ENCODE measurements at places on chromosomes 3 and 15.

GRCh38 chr3:51988286-51989146 is 5.2 kb downstream of the ACY1 start:
- no peak for DNase-seq

DNA sequence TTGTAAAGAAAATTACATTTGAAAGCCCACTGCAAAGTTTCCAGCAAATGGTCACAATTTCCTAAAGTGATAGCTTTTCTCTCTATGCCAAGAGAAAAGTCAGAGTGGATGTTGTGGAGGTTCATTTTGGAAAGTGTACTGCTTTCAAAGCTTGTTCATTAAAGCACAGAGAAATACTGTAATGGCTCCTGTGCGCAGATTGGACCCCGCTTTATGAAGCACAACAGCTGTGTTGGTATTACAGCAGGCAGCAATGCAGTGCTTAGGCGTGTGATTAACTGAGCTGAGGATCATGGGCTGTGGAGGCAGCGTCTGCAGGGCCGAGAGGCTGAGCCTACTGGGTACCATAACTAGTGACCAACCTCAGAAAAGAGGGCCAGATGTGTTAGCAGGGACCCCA is 478.4 kb upstream of the CFAP20DC start:
- DNase-seq, result no peak

DNA sequence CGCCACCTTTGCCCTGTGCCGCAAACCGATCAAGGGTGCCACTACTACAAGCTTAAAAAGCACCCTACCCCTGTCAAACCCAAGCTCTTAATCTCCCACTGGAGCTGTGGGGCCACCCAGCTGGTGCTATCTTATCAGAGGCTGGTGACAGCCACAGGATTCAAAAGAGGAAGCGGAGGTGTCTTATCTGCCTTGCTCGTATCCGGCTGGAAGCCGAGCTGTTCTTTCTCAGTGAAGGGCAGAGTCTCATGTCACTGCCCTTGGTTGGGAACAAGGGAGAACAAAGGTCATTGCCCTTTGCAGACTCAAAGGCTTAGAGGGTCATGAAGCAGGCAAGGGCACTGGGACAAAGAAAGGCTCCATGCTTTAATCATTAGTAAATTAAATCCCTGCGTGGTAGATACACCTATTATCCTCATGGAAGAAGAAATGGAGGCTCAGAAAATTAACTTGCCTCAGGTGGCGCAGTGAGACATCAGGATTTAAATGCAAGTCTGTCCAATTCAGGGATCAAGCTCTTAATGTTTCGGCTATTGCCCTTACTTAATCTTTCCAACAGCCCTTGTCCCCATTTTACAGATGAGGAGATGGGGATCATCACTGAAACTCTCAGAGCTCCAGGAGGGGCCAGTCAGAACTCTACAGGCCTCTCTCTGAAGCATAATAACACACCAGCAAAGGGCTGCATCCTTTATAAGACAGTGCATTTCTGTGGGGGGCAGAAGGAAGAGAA is 360.0 kb upstream of the PROK2 start:
- DNase-seq, result no peak

DNA sequence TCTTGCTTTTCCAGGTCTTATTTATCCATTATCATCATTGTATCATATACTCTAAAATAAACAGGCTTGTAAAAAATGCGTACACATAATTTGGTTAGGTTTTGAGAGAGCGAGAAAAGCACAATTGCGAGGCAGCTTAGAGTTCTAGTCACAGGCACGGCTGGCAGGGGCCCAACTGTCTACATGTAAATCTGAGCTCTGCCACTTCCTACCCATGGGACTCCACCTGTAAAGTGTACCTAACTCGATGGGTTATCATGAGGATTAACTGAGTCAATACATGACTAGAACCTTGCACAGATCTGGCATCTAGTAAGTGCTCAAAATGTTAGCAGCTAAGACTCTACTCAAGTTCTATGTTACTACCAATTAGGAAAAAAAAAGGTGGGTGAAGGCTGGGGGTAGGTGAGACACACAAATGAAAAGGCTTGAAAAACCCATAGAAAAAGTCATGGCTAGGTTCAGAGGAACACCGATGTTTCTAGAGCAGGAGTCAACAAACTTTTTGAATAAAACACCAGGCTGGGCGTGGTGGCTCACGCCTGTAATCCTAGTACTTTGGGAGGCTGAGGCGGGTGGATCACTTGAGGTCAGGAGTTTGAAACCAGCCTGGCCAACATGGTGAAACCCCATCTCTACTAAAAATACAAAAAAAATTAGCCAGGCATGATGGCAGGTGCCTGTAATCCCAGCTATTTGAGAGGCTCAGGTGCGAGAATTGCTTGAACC is 36.2 kb downstream of the GLB1 start:
- peak; percentile 45 for DNase-seq

DNA sequence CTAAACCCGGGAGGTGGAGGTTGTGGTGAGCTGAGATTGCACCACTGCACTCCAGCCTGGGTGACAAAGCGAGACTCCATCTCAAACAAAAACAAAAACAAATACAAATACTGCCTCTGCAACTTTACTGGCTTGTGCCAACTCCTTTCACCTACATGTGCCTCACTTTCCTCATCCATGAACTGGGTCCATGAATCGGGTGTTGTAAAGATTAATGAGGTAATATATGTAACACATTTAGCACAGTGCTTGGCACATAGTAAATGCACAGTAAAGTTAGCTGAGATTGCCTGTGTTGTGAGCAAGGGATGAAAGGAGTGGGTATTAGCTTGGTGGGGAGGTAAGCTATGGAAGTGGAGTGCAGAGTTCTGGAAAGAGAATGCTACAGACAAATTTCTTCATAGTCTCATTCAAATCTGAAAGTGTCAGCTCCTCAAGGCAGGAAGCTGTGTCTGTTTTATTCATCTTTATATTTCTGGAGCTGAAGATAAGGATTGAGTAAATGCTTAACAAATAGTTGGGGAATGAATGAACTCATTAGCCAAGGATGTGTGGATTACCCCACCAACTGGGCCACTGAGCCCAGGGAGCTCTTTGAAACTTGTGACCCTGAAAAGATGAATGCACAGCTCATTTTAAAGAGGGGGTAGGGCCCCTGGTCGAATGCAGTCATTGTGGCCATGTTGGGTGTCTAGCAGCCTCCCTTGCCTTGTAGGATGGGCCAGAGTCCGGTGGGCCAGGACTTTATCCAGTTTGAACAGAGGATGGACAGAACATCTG is 7.7 kb upstream of the CDCP1 start:
- no peak for DNase-seq

- no peak for DNase-seq
Measured at GRCh38 chr3:154398084-154398967, 31.7 kb downstream of the GPR149 start.

GRCh38 chr3:47421741-47422649 is 41.2 kb downstream of the PTPN23 start:
- no peak for DNase-seq

All from T-helper 9 cell (primary cell).